Bronchial epithelial cell (primary cell): ENCODE measurements at places on chromosomes 7 and 10. TPM values are rescaled to one million over a fixed set of nuclear protein-coding genes. Genes with fewer than 3 reads are reported as not detected.

- peak; percentile 6 for DNase-seq
Measured at GRCh38 chr7:87816389-87816788, 59.8 kb downstream of the SLC25A40 start.

PAX4 gene
- total RNA-seq = not detected in 2 replicates

CCNY gene
- 66.3 and 80.6 TPM in 2 replicates for total RNA-seq

- DNase-seq = no peak
Measured at GRCh38 chr10:74117738-74118137, 32.9 kb downstream of the AP3M1 start.

NPC1L1 gene
- total RNA-seq = under 0.01 TPM in 2 replicates

DNA sequence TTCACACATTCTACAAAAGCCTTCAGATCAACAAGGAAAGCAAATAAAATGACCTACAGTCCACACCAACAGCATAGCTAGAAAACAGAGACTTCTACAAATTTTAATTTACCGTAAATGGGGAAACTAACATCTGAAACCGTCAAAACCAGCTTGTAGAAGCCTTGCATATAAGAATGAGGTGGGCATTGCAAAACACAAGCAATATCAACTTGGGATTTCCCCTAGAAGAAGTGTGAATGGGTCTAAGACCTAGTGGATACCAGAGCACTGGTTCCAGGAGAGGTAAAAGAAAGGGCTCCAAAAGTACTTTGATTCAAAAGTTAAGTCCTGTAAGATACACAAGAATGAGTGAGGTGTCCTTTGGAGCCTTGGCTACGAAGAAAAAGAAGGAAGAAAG lies 18.7 kb downstream of the RTKN2 start:
- DNase-seq = no peak

- no peak for DNase-seq
Measured at GRCh38 chr10:116272440-116273283, at the start of gene GFRA1. Gene GFRA1, minus strand, starts transcription at chr10:116273206. Its CDS starts 1,177 bp downstream, at chr10:116272029.

GRCh38 chr10:18486438-18486837 lies 164.9 kb downstream of the NSUN6 start:
- no peak for DNase-seq

DNA sequence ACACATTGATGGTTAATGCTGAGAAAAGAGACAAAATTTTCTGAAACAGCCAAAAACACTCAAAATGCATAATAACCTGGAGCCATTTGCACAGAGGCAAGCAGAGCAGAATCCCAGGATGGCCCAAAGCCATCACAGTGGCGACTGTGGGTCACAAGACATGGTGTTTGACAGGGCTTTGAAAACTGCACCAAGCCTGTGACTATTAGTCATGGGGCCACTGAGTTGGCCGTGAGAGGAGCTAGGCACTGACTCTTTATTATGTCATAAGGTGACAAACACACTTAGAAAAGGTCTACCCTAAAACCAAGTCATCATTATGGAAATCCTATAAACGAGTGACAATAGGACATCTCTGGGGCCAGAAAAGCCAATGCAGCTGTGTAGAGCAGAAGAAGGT lies 23.9 kb downstream of the DRGX start:
- DNase-seq = no peak

GRCh38 chr10:44650691-44651661 lies 260.2 kb upstream of the TMEM72 start:
- DNase-seq = no peak

- no peak for DNase-seq
Measured at GRCh38 chr10:51014680-51015389, 59.5 kb upstream of the PRKG1 start.

DNA sequence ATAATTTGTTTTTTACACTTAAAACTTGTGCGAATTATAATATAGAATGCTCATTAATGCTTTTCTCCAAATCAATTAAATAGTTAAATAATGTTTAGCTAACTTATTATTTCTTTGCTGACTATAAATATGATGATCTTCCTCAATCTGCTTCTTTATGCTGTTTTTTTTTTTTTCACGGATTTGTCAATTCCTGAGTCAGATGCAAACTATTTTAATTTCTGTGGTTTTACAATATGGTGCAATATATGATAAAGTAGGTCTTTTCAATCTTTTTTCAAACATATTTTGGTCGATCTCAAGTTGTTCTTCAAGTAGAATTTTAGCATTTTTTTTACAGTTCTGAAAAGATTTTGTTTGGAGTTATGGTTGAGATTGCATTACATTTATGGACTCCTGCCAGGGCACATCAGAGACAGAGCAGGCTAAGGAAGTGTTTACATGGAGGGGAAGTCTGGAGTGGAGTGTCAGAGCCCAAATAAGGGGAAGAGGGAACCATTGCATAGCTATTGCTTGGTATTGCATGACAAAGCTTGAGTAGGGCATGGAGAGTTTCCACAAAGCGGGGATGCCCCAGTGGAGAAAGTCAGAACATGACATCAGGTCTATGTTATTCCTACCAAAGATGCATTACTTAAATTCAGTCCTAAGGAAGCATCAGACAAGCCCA lies 204.4 kb downstream of the OTUD1 start:
- peak; percentile 3 for DNase-seq

DNA sequence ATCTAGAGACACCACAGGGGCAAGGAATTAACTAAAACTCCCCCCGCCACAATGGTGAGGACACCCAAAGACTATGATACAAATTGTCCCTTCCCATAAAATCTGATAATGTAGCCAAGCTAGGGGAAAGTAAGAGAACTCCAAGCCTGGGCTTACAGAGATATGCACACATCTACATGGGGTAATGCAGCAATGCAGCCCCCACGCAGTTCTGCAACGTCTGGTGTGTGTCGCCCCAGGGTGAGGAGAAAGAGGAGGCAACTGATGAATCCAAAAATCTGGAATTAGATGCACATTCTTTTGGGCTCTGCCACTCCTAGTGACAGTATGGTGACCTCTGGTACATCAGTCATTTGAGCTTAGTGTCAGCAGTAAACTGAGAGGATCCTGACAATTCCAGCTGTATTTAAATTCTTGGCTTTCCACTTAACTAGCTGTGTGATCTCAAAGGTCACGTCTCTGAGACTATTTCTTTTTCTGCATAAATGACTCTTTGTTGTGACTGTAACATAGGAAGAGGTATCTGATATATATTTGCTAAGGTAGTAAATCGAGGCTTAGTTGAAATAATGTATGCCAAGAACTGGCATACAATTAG lies 51.5 kb downstream of the PIP4K2A start:
- no peak for DNase-seq

- DNase-seq = no peak
Measured at GRCh38 chr10:102773986-102774385, 30.2 kb downstream of the WBP1L start.

PRPF18 gene
- total RNA-seq = 41.9 and 52.4 TPM in 2 replicates

GRCh38 chr7:140638173-140638791 lies 2.3 kb downstream of the DENND2A start:
- no peak for DNase-seq

DNA sequence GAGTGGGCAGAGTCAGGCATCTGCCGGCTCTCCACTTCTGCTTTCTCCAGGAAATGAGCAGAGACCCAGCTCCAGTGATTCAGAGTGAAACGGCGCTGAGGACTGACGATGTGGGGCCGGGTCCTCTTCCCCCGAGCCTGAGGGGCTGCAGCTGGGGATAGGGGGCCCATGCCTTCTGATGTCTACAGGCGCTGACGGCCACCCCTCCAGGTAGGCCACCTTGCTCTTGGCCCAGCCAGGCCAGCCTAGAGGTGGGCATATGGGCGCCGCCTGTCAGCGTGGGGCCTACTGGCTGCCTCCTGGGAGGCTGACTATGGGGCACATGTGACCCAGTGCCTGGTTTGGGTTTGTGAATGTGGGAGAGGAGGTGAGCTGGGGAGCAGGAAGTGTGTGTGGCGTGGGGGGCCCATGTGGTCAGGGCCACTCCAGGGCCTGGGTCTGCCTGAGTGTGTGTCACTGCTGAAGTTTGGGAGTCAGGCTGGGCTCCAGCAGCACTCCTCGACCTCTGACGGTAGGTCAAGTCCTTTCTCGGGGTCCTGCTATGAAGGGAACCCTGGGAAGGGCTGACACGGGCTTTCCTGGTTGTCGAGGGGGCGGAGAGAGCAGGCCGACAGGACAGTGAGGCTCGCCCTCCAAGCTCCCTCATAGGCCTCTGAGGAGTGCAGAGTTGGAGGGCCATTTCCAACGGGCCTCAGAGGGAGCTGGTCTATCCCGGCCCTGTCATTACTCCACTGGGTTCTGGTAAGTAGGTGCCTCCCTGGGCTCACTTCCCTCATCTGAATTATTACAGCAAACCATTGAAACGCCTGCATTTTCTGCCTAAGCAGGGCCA lies at the start of gene WDFY4:
Gene WDFY4, plus strand, starts transcription at position 82 of the 832 bp plus-strand sequence. CDS start 24,860 bp downstream, outside the sequence.
- no peak for DNase-seq
